ENCODE measurements at places on chromosomes 2 and 18.

DNA sequence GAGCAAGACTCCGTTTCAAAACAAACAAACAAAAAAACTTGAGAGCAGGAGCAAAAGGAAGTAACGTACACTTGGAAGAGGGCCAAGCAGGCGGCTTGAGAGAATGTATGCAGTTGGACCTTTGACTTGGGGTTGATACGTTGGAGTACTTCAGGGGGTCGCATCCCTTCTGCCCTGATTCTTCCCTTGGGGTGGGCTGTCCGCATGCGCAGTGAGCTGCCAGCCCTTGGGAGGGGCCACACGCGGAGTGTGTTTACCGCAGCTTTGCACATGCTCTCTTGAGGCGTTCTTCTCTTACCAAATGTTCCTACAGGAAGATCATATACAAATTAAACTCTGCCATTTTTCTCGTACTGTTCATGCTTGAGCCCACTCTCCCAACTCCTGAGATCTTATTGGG is 38.1 kb upstream of the SOCS6 start:
- no peak for DNase-seq

GRCh38 chr2:8525582-8526402 is 156.1 kb upstream of the ID2 start:
- DNase-seq: no peak

DNA sequence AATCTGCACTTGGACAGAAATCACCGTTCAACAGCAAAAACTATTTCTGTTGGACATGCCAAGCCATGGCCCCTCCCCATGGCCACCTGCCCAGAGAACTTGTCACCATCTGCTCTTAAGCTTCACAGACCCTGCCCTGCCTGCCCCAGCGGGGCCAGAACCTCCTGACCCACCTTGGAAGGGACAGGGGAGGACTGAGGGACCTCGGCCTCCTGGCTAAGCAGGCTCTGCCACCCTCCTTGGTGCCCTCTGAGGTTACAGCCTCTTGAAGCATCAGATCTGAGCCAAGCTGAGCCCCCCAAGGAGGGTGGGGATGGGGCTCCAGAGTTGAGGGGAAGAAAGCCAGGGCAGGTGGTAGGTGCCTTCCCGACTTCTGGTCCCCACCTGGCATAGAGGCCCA is 6.5 kb downstream of the TEX261 start:
- DNase-seq: no peak

GRCh38 chr18:76167845-76168621 is 327.0 kb downstream of the ZNF516 start:
- DNase-seq: no peak

- DNase-seq: no peak
These were observed at the start of gene PKDCC for GRCh38 chr2:42047488-42048298. PKDCC (plus strand) TSS chr2:42048021; CDS start chr2:42048200, 179 bp downstream.
